ENCODE measurements at places on chromosomes 12 and 14.

- DNase-seq = no peak
Measured at GRCh38 chr12:45260104-45260815, 44.4 kb downstream of the ANO6 start.

DNA sequence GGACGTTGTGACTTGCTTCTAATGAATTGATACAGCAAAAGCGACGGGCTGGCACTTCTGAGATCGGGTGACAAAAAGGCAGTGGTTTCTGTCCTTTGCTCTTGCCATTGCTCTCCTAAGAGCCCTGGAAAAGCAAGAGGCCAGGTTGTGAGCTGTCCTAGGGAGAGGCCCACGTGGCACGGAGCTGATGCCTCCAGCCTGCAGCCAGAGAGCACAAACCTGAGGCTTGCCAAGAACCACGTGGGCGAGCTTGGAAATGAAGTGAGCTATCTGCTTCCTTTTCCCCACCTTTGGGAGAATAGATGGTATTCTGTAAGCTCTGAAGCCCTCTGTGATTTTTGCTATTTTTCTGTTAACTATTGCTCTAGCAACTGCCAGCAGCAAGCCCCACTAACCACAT is 26.4 kb upstream of the NOS1 start:
- no peak for DNase-seq

DNA sequence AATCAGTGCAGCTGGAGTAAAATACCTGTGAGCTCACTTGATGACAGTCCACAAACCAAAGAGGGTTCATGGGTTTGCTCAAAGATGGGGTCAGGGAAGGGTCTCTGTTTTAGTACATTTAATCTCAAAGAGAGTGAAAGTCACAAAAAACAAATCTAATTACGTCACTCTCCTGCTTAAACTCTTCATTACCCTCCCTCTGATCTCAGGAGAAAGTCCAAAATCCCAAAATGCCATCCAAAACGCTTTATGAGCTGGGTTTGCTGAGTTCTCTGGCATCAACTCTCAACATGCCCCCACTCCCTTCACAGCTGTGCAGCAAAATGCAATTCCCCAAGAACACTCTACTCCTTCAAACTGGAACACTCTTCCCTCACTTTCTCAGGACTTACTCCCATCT is 40.4 kb upstream of the LGR5 start:
- DNase-seq = no peak

GRCh38 chr14:57346741-57347140 is 43.6 kb upstream of the NAA30 start:
- DNase-seq = no peak

DNA sequence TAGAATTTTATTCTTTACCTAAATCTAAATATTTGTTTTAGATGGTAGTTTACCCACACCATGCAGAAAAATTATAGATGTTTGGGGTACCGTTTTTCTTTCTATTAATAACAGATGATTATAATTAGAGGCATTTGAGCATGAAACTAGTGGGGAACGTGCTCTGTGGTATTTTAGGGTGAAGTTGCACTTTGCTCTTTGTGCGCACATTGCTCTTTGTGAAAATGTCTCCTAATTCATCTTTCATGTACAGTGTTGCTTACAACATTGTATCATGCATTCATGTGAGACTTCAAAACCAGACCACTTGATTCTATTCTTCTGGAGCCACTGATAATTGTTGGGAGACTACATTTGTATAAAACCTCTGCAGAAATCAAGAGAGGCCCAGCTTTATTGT is 449.1 kb upstream of the RGS6 start:
- DNase-seq = no peak

All from anterior cingulate cortex (tissue), 58 donors.